ENCODE measurements at places on chromosomes 7 and 10.
A peak's percentile ranks its signal among the peaks of the same experiment; 100 is the strongest.

- DNase-seq: no peak
These were observed 146.3 kb downstream of the CELF2 start for GRCh38 chr10:11163780-11164550.

DNA sequence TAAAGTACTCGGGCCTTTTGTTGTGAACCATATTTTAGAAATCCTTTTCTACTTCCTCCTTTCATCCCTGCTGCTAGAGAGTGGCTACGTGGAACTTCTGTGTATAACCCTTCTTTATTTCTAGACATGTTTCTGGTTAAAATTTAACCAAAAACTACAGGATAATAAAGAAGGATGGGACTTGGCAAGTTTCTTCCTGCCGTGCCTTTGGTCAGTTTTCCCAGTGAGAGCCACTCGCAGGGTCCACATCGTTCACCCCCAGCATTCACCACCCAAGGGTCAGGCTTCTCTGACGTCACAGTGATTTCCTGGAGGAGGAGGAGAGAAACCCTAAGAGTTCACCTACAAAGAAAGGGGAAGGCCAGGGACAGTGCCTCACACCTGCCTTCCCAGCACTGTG lies 45.4 kb downstream of the NKX6-2 start:
- no peak for DNase-seq

DNA sequence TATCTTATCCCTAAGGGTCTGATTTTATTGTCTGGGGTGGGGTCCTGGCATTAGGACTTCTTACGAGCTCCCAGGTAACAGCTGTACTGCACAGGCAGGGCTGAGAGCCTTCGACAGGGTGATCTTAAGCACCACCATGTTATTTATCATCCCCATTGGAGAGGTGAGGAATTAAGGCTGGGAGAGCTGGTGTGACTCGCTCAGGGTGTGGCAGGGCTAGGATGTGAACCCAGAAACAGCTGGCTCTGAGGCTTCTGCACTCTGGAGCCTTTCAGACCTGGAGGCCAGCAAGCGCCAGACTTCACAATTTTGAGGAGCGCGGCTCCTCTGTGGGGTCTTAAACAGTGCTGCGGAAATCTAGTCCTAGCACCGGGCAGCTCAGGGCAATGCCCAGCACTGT lies 27.4 kb upstream of the NDST2 start:
- DNase-seq: peak; percentile 56

DNA sequence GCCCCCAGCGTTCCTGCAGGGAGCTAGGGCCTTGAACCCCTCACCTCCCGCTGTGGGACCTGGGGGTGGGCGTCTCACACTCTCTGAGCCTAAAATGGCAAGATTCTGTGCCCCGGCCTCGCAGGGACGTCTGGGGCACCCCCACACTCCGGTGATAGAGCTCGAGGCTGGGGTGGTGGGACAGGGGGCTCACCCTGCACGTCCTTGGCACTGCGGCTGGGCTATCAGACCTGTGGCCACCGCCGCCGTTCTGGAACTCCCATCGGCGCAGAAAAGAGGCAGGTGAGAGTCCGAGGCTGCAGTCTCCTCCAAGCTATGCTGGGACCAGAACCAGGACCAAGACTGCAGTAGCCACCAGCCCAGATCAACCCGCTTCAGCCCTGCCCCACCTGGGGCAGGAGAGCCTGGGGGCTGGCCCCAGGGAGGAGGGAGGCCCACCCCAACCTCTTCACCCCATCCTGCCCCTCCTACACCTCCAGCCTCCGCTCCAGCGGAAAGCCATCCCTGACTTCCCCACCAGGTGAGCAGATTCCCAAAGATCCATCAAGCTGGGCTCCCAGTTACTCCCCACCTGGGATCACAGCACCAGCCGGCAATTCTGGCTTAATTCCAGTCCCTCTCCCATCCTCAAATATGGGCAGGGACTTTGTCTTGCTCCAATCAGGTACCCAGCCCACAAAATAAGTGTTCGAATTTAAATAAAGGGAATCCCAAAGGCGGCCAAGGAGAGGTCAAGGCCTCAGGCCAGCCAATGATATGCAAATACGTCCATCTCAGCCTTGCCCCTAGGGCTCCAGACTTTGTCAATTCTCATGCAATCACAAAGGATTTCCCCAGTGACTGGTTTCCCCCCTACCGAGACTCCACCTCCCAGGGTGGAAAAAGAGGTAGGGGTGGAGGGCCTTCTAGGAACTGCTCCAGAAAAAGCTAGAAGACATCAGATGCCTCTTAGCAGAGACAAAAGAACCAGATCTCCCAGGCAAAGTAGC lies 16.4 kb downstream of the TNRC18 start:
- DNase-seq: peak; percentile 5

DNA sequence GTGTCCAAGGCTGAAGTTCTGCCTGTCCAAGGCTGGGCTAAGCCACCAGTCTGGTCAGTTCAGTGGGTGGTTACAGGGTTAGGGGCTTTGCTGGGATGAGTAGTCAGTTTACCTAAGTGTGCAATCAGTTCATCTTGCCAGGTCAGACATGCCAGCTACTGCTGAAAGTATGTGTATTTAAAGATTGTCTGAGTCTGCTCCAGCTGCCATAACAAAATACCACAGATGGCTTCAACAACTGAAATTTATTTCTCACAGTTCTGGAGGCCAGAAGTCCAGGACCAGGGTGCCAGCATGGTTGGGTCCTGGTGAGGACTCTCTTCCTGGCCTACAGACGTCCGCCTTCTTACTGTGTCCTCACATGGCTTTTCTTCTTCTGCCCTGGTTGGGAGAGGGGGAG lies 52.4 kb upstream of the TNS3 start:
- DNase-seq: no peak

DNA sequence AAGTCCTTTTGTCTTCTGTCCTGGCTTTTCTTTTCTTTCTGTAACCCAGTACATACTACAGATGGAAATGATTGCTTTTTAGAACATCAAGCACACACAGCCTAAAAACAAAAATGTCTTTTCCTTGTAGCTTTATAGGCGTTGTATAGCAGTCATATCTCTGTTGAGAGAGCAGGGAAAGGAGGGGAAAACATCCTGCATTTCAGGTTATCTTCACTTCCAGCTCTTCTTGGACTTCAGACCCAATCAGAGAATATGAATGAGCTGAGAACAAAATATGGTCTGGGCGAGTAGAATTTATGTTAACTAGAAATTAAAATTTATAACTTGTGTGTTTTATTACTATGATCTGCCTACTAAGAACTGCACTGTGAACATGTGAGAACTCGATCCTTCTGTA lies 14.7 kb downstream of the TMEM60 start:
- DNase-seq: no peak

GRCh38 chr10:12643279-12643678 lies 293.9 kb downstream of the CAMK1D start:
- no peak for DNase-seq

GRCh38 chr10:116118847-116119246 lies 154.2 kb downstream of the GFRA1 start:
- no peak for DNase-seq

GRCh38 chr10:60098677-60099601 lies 192.6 kb upstream of the CCDC6 start:
- DNase-seq: no peak

GRCh38 chr10:60009710-60010383 lies 103.5 kb upstream of the CCDC6 start:
- no peak for DNase-seq

Measured in AG20443 (cell line).